Cerebellar nuclear complex (tissue), 1 donor: ENCODE measurements at places on chromosomes 2 and 18.
A peak's percentile ranks its signal among the peaks of the same experiment; 100 is the strongest.

- DNase-seq = no peak
Observed at GRCh38 chr2:219679041-219679440, 51.6 kb downstream of the SLC4A3 start.

GRCh38 chr2:158777077-158777476 lies 18.0 kb upstream of the DAPL1 start:
- DNase-seq = no peak

DNA sequence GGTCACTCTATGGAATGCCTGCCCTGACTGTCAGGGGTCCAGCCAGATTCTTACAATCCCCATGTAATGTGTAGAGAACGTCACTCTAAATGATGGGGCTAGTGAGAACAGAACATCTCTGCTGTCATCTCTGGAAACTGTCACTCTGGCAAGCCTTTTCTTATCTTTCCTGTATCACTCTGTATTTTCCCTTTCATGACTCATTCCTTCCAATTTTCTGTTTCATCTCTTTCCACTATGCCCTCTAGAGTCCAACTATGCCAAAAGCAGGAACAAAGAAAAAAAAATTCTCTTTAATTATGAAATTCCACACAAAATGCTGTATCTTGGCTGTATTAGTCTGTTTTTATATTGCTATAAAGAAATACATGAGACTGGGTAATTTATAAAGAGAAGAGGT lies 608.8 kb downstream of the ADCYAP1 start:
- DNase-seq = no peak

- no peak for DNase-seq
Observed at GRCh38 chr18:28766027-28766426, 589.1 kb upstream of the CDH2 start.

DNA sequence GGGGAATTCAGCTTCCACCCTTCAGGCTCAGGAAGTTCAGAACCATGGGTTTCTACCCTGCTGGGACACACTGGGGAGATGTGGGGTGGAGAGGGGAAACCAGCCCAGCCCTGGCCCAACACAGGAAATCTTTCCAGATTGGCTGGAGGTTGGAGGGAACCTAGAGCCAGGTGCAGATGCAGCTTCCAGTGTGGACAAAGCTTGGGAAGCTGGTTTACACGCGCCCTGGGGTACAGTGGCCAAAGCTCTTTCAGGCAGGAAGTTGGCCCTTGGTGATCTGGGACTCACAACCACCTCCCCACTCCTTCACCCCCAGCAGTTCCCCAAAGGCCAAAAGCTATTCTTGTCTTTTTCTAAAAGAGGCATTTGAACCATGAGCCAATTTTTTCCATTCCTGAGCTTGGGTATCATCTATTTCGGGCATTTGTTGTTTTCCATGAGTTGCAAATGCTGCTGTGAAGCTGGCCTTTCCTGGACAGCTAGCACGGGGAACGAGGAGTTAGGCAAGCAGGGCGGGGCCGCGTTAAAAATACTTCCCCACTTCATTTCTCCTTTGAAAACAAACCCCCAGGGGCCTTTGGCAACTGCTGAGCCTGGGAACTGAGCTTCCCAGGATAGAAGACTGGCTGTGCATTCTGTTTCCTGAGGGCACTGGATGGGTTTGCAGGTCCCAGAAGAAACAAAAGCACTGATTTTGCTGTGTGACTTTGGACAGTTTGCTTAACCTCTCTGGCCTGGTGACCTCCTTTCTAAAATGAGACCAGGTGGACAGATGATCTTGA lies 3.1 kb upstream of the ARID5A start:
- DNase-seq = no peak

DNA sequence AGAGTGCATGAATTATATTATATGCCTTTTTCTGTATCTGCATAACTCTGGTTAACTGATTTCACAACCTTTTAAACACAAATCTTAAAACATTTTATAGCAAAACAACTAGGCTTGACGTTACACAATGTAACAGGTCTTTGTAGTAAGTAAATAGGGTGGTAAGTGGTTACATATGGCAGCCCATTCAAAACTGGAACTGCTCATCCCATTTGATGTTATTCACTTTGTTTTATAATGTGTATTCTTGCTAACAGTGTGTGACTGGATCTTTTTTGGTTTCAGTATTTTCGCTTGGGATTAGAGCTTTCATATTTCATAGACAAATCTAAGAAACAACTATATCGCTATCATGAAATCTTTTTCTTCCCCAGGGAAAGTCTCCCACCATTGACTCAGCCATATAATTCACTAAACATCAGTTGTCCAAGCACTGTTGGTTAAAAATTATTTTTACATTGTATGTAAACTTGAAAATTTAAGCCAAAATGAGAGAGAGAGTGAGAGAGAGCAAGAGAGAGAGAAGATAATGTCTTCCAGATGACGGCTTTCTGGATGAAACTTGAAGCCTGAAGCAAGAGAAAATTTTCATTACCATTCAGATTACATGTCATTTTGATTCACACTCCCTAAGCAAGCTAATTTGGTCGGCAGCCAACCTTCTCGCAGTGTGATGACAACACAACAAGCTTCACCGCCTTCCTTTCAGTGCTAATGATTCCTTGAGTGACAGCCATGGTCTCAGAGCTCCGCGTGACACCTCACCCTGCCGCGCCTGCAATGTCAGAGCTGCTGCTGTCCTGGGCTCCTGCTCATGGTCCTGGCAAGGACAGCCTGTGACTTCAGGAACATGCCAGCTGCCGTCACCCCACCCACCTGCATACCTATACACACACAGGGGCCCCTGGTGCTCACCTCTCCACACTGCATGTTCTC lies 946.9 kb upstream of the SOX11 start:
- DNase-seq = no peak

GRCh38 chr2:229980431-229981184 lies 58.3 kb downstream of the FBXO36 start:
- DNase-seq = peak; percentile 44

DNA sequence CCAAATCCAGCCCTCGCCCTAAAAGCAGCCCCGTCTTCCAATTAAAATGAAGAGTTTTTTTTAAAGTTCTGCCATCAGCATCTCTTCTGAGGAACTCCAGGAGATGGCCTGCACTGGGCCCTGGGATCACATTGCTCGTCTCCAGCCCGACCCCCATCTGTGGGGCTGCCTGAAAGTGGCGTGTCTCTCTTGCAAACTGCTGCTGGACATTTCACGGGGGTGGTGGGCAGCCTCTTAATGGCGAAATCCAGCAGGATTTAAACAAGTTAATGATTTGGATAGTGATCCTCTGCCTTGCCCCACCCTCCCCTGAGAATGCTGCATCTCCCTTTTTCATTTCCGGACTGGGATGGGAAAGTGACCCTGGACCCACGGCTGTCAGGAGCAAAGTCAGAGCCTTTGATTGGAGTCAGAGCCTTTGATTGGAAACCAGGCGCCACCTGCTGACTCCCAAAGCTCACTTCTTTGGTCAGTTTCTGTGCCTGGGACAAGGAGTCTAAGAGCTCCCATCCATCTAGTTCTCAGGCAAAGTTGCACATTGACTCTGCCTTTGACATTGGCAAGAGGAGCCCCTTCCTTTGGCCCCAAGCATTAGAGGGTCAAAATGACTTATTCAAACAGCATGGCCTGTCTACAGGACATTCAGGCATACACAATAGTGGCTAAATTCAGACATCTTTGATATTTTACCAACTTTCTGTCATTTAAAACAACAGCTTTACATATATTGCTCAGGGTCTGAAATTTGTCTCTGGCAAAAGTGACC lies 155.2 kb downstream of the SH3BP4 start:
- DNase-seq = no peak

DNA sequence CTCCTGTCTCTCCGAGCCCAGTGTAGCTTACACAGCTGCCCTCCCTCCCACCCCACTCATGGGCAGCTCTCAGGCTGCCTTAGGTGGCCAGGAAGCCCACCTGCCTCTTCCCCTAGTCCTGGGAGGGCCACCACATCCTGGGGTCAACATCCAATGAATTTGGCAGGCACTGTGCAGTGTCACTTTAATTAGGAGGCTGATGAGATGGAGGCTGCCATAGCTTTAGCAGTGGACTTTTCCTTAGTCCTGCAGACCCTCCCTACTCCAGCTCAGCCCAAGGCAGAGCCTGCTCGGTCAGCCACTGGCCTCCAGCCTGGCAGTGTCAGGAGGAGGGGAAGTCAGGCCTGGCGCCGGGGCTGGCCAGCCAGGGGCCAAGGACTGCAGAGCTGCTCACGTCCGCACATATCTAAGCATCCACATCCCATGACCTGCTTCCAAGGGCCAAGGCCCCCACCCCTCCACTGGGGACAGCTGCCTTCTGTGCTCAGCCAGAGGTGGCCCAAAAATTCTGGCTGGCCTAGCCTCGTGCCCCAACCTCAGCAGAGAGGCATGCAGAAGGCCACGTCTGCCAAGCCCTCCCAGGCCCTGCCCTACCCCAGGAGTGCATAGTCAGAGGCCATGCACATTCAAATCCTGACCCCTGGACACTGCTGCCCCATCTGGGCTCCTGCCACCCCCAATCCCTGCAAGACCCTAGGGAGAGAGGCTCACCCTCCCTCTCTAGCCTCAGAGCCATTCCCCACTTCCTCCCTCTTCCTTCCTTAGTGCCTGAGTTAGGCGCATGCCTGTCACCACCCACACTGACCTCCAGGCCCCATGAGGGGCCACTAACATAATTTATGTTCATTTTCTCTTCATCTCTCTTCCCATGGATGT lies 33.1 kb downstream of the ADRA2B start:
- no peak for DNase-seq

- no peak for DNase-seq
Observed at GRCh38 chr2:35462226-35462998, 893.2 kb upstream of the CRIM1 start.

- DNase-seq = no peak
Observed at GRCh38 chr2:169116327-169116726, 47.0 kb downstream of the DHRS9 start.

- no peak for DNase-seq
Observed at GRCh38 chr2:174343623-174344455, 9.1 kb downstream of the SP9 start.
